ENCODE measurements at places on chromosomes 5 and 9.

DNA sequence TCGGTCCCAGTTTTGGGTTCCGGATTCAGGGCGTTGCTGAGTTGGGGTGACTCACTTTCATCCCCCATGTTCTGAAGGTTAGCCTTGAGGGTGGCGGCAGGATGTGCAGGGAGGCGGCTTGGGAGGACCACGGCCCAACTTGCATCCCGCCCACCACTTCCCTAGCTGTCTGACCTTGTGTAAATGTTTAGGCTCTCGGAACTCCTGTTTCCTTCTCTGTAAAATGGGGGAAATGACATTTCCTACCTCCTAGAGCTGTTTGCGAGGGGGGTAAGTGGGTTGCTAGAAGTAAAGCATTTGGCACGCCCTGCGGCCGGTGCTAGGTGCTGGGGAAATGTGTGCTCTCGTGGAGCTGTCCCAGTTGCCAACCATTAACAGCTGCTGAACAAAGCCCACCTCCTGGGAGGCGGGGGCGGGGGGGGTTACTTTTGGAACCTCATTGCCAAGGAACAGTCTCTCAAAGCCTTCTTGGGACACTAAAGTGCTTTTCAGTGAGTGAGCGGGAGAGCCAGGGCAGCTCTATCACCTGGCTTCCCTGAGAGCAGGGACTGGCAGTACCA lies 27.5 kb downstream of the PTGES2 start:
- no peak for DNase-seq

GRCh38 chr5:105907016-105907415 lies 1763.7 kb downstream of the EFNA5 start:
- DNase-seq: no peak

DNA sequence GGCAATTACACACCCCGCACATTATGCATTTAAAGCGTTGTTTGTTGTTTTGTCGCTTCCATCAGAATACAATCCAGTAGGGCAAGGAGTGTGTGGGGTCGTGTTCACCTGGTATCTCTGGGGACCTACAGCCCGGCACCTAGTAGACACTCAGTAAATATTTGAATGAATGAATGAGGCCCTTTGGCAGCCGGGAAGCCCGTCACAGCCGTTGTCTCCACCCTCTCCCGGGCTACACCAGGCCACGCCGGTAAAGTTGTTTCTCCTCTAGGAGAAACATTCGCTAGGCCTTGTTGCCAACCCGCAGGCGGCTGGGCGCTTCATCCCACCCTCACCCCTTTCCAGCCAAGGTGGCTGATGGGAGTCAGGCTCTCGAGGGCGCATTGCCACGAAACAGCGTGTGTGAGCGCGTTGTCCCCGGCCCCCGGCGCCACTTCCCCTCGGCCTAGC lies 876 bp upstream of the JAK2 start:
- DNase-seq: no peak

DNA sequence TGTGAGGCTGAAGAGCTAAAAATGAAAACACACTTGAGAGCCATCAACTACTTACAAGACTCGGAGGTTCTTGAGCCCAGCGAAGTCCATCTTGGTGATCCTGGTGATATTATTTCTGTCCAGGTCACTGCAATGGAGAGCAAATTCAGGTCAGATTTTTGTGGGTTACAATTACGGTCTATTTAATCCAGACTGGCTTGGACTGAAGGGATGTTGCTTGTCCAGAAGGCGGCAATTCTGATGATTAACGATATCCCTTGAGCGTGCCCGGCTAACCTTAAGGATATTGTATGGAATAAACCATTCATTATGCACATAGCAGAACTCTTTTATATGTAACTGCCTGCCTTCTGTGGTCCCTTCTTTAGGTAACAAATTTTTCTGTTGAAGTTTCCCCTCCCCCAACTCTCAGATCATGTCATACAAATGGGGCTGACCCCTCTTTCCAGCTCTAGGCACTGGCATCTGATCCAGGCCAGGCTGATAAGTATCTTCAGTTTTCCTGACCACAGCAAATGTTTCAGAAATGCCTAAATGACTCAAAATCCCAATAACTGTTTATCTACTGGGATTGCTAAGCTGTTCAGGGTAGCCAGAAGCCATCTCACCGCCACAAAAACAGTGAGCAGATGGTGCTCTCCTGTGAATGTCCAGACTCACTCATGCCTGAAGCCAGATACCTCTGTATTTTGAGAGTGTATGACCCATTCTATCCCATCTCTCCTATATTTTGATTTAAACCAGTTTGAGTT lies 49.4 kb downstream of the SLIT3 start:
- DNase-seq: no peak

DNA sequence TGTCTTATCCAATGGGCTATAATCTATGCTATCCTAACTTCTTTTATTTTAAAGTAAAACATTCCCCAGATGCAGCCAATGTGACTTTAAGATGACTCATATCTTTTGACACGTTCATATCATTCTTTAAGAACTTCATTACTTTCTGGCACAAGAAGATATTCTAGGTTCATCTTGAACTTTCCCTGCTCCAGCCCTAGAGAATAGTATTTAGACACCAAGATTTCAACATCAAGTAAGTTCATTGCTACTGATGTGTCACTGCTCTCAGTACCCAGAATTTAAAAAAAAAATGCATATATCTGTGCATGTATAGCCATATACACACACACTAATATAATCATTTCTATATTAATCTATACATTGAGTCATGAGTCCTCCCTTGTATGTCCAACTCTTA lies 175.2 kb downstream of the SAXO1 start:
- no peak for DNase-seq

DNA sequence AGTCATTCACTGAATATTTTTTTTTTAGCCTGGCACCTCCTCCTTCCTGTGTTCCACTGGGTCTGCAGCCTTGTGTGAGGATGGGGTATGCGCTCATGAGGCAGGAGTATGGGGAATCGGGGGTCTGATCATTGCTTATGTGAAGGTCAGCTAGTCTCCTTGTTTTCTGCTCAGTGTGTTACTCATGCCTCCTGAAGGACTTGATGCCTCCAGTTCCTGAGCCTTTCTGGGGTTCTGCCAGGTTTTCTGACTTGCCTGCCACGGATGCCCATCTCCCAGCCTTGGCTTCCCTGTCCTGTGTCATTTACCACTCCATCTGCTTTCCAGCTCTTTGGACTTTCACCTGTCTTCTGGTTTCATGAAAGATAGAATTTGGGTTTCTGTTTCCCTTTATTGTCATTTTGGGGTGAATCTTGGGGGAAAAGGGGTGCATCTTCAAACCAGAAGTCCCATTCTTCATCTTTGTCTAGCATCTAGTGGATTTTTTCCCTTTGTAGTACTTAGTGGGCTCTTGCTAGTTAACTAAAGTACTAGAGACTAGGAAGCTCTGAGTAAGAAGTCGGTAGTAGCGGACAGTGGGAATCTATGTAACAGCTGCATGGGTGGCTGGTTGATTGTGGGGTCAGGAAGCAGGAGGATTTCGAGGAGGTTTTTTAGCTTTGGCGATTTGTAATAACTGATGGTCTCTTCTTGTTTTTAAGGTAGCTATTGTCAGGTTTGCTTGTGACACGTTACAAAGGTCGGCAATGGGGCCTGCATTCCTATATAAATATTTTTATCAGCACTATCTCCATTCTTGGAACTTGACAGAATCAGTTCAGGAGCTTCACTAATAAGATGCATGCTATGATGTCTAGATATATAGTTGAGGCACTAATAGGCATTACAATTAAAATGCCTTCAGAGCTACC lies 8.2 kb downstream of the OTULIN start:
- no peak for DNase-seq

DNA sequence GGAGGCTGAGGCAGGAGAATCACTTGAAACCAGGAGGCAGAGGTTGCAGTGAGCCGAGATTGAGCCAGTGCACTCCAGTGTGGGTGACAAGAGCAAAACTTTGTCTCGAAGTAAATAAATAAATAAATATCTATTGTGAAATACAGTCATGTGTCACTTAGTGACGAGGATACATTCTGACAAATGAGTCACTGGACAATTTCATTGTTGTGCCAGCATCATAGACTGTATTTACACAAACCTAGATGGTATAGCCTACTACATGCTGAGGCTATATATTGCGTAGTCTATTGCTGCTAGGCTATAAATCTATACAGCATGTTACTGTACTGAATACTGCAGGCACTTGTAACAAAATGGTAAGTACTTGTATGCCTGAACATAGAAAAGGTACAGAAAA lies 61.1 kb upstream of the CCL21 start:
- no peak for DNase-seq

- no peak for DNase-seq
These were observed 481.4 kb downstream of the CHSY3 start for GRCh38 chr5:130385656-130386055.
